ENCODE measurements at places on chromosomes 4 and X.

- DNase-seq, result no peak
Measured at GRCh38 chr4:15343000-15343399, 84.8 kb upstream of the C1QTNF7 start.

- no peak for DNase-seq
Measured at GRCh38 chr4:123984886-123985285, 588.3 kb downstream of the SPRY1 start.

DNA sequence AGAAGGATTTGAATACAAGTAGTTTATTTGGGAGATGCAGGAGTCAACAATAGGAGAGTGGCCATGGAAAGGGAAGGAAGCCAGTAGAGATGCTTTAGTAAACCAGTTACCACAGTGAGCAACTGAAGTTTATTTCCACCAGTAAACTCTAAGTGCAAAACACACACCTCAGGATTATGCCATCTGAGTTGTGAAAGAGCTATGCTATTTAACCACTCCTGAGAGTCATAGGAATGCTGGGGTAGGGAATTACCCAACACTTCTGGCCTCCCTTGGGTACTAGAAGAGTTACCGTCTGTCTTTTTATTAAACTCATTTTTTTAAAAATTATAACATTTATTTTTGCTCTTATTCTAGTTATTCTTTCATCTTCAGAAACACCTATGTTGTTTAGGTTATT, 834.6 kb upstream of the AMOT start:
- DNase-seq, result no peak

DNA sequence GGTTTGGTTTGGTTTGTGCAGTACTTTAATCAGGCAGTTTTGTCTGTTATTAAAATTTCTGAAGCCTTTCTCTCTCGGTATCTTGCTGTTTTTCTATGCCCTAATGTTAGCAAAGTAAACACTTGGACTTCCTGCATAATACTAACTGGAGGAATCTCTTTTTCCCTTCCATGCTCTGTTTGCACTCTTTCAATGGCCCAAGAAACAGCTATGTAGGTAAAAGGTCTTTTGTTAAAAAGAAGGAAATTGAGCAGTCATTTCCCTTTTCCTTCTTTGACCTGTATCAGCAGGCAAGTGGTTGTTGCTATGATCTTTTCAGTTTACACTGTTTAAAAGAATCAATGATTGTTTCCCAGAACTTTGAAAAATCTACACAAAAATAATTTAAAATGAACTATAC, 82.7 kb downstream of the CCSER1 start:
- DNase-seq, result no peak

GRCh38 chr4:129218897-129219296, 122.9 kb downstream of the C4orf33 start:
- DNase-seq, result no peak

- no peak for DNase-seq
Measured at GRCh38 chr4:163679189-163679588, 184.7 kb downstream of the TMA16 start.

DNA sequence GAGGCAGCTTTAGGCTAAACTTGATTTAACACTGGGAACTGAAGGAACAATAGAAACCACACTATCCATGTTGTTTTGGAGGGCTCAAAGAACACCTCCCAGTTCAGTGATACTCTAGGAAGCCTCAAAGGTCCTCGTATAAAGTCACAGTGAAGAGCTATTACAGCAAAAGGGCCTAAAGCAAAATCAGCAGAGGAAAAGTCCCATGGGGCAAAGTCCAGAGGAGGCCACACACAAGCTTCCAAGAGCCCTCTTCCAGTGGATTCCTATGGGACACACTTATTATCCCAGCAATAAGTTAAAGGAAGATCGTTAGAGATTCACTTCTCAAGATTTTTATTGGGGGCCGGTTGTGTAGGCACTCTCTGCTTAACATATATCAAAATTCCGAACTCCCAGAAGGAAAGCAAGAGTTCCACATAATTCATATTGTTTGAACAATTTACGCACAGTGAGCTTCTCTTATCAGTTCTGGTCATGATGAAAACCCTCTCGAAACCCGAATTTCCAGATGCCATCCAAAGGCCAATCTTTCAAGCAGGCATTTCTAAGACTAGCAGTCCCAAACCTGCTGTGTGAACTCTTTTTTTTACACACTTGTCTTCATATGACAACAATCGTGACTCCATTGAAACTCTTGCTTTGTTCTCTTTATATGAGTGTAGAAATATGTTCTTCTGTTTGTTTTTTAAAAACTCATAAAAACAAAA, 53.7 kb downstream of the ANXA5 start:
- no peak for DNase-seq

DNA sequence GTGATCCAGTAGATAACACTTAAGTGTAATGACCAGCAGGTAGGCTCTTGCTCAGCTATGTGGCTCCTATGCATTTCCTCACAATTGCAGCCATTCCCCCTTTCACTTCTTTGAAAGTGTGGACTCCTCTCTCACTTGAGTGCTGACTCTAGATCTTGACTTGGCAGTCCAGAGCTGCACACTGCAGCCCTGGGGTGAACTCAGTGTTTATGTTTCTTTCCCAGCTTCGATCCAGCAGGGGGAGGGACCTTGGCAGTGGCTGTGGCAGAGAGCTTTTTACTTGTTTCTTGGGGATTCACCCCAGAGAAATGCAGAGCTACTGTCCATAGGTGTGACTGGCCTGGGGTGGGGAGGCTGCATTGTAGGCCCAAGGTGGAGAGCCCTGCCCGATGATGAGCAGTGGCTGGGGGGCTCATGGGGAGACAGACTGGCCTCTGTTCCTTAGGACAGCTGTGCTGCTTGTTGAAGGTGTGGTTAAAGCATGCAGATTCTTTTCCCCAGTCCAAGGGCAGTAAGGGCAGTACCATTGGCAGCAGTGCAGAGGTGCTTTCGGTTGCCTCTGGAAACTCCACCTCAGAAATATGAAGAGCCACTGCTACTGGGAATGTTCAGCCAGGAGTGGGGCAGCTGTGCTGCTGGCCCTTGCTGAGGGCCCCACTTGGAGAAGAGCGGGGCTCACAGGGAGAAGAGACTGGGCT, 134.7 kb downstream of the SH3BGRL start:
- no peak for DNase-seq

- no peak for DNase-seq
Measured at GRCh38 chr4:78244705-78245485, 187.8 kb downstream of the FRAS1 start.

GRCh38 chrX:46953137-46953527, 40.9 kb downstream of the JADE3 start:
- no peak for DNase-seq

DNA sequence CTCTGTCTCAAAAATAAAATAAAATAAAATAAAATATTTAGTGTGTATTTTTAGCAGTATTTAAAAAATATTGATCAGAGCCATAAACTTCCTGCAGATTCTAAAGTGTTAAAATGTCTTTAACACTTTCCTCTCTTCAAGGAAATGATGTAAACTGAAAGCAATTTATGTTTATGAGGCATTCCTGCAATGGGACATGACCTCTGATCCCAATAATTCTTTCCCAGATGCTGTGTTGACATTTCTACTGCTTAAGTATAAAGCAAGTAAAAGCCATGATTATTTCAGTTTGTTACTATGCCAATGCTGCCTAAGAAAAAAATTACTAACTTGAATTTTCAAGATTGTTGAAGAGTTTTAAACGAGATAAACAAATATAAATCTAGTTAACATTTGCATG, 29.0 kb downstream of the COQ2 start:
- DNase-seq, result no peak

DNA sequence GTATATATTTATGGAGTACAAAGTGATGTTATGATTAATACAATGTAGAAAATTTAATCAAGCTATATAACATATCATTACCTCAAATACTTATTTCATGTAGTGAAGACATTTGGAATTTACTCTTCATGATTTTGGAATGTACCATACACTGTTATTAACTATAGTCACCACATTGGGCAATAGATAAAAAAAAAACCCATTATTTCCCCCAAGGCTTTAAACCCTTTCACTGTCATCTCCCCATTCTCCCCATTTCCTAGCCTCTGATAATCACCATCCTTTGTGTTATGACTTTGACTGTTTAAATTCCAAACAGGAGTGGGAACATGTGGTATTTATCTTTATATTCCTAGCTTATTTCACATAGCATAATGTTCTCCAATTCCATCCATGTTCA, 2189.1 kb upstream of the AGA start:
- DNase-seq, result no peak

DNA sequence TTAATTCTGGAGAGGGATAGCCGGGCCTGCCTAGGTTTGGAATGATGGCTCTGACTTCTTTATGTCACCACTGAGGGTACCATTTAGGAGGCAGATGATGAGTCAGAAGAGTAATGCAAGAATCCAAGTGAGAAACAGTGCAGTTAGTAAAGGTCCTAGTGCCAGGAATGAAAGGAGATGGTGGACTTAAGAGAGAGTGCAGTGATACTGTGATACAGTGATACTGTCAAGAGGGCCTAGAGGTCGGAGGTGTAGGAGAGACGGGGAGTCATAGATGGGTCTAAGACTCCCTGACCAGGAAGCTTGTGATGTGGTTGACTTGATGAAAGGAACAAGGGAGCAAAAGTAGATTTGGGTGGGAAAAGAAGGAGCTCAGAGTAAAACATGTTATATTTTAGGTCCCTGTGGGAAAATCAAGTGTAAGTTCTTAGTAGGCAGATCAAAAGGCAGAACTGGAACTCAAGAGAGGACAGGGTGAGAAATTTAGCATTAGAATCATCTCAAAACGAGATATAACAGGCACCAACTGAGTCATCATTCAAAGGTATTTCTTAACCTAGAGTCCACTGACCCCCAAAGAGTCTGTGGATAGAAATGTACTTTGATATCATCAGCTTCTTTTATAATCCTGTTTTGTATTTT, 85.0 kb downstream of the NFKB1 start:
- DNase-seq, result no peak

GRCh38 chr4:53981567-53981966, 82.8 kb downstream of the CHIC2 start:
- no peak for DNase-seq

DNA sequence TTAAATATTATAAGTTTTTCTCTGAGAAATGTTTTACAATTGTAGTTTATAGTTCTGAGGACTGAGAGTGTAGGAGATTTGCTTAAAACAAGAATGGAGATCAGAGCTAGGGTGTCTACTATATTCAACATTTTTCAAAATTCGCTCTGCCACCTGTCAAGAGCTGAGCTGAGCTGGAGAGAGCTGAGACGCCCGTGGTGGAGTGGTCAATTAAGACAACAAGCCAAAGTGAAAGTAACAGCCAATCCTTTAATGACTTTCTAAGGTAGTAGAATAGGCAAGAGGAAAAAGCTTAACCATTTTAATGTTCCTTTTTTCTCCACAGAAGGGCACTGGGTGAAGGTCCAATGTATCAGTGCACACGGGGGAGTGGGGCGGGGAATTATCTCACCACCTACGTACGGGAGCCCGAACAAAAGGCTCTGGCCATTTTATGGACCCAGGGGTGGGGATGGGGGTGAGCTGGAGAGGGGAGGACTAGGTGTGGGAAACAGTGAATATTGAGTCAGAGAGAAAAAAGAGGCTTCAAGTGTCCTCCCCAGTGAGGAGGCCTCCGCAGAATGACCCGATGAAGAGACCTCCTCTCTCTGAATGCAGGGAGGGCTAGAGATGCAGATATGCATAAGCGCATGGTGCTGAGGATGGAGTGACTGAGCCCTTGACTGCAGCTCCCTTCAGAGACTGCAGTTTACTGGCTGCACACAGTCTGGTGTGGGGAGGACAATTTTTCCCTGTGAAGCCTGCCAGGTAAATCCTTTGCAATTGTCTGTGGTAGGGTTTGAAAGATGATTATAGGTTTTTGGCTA, 60.8 kb downstream of the SPCS3 start:
- no peak for DNase-seq
